HCT116 (cell line): ENCODE measurements at places on chromosomes 11 and 22.

DNA sequence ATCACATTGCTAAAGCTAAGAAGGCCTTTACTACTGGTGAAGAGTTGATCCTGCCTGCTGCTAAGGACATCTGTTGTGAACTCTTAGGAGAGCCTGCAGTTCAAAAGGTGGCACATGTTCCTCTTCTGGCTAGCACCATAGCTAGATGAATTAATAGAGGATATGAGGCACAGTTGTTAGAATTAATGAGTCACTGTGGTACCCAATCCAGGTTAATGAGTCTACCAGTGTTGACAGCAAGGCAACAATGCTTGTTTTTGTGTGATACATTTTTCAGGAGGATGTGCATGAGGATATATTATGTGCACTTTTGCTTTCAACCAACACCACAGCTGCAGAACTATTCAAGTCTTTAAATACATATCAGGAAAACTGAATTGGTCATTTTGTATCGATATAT lies 12.0 kb downstream of the C11orf58 start:
- DNase-seq: no peak

DNA sequence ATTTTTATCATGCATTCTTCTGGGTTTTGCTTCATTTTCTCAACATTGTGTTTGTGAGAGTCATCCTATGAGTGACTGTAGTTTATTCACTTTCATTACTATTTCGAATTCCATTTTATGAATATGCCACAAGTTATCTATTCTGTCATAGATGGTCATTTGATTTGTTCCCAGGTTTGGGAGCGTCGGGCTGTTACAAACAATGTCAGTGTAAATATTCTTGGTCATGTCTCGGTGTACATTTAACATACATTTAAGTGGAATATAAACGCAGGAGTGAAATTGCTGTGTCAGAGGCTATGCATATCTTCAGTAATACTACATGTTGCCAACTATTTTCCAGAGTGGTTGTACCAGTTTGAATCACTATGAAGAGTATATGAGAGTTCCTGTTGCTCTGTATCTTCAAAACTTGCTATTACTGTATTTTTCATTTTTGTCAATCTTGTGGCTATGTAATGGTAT lies 2.4 kb downstream of the TRIM44 start:
- no peak for DNase-seq

DNA sequence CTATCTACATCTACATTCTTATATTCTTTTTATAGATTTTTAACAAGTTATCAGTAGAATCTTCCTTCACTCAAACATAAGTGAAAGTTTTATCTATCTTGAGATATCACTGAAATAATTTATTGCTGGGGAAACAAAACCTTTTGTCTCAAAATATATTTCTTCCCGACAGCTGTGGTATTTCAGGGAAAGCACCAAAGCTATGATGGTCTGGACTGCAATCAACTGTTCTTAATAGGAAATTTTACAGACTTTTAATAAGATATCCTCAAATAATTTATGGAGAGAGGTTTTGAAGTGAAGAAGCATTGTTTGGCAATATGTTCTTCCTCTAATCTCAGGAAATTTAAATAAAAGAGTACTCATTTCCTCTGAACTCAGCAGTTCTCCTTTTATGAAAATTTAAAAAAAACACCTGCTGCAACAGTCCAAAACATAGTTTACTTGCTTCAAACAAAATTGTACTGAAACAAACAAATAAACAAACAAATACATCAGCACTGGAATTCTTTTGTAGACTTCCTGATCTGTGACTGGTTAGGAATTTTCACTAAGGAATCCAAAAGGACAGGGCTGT lies 33.9 kb upstream of the EIF3M start:
- no peak for DNase-seq

- DNase-seq: no peak
Observed at GRCh38 chr11:18958221-18958910, 19.2 kb upstream of the MRGPRX1 start.

- DNase-seq: no peak
Observed at GRCh38 chr22:48943567-48944432, 883.9 kb downstream of the BRD1 start.

DNA sequence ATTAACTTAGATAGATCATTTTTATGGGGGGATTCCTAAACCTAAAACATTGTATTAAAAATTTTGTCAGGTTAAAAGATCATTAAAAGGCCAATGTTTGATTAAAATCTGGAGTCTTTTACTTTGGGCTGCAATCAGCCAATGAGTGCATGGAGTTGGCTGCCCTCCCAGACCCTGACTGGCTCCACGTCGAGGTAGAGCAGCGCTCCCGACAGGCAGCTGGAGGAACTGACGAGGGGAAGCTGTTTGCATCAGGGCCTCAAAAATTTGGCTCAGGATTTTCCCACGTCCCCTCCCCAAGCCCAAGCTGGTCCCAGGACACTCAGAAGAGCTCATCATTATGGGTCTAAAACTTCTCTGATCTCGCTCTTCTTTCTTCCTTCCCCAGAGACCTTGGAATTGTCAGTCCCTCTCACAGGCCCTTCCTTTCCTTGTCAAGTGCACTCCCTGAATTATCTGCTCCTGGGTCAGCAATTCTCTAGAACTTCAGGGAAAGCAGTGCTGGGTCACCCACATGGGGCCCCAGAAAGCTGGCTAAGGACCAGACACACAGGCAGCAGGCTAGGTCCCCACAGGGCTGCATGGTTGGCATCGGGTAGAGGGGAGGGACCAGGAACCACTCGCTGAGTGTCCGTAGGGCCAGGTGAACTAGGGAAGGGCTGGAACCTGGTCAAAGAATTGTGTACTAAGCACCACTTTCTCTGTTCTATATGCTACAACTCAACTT lies 119.6 kb upstream of the IGLL5 start:
- DNase-seq: no peak

DNA sequence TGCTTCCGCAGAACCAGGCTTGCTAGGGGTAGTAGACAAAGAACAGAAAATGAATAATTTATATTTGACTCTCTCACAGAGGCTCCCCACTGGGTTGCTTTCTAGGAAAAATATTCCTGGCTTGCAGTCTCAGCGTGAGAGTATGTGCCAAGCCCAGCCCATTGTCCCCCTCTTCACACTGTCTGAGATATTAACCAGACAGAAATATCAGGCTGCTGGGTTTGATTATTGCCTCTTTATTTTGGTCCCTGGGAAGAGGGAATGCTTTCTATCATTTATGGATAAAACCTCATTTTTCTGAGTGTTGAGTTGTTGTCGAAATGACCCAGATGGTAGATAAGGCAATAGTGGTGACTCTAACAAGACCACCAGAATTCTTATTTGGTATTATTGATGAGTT lies 367.9 kb downstream of the METTL15 start:
- no peak for DNase-seq

DNA sequence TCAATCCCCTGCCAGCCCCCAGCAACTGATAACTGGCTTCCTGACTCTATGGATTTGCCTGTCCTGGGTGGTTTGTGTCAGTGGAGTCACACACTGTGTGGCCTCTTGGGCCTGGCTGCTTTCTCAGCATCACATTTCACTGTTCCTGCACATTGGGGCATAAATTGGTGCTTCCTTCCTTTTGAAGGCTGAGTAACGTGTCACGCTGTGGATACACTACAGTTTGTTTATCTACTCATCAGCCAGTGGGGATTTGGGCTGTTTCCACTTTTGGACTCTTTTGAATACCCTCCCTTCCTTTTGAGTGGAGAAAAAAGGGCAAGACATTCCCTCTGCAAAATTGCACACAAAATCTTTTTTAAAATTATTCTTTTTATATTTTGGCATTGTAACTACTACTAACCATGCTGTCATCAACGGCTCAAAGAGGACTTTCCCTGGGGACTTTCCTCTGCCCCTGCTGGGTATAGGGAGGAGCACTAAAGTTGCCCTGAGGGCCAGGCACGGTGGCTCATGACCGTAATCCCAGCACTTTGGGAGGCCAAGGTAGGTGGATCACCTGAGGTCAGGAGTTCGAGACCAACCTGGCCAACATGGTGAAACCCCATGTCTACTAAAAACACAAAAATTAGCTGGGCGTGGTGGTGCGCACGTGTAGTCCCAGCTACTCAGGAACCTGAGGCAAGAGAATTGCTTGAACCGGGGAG lies 7.8 kb upstream of the CELSR1 start:
- no peak for DNase-seq

DNA sequence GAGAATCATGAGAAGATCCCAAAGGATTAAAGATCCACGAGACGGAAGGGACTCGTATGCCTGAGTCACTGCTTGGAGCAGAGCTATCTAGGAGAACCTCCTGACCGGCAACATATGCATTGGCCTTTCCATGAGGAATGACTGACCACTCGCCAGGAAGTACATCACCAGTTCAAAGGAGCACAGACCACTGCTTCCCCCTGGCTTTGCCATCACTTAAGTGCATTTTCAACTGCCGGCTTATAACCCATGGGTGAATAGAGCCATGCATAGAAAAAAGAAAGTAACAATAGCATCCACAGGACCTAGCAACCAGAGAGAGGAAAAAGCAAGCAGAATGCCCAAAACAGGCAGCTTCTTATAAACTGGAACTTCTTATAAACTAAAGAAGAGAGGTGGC lies 98.3 kb upstream of the ZC3H12C start:
- no peak for DNase-seq

- no peak for DNase-seq
Observed at GRCh38 chr11:33801821-33802193, 27.5 kb upstream of the FBXO3 start.

GRCh38 chr11:85848006-85848405 lies 7.2 kb upstream of the CCDC83 start:
- no peak for DNase-seq

GRCh38 chr11:112778877-112779266 lies 182.3 kb upstream of the NCAM1 start:
- no peak for DNase-seq

GRCh38 chr11:95503047-95503446 lies 272.0 kb upstream of the SESN3 start:
- DNase-seq: no peak

DNA sequence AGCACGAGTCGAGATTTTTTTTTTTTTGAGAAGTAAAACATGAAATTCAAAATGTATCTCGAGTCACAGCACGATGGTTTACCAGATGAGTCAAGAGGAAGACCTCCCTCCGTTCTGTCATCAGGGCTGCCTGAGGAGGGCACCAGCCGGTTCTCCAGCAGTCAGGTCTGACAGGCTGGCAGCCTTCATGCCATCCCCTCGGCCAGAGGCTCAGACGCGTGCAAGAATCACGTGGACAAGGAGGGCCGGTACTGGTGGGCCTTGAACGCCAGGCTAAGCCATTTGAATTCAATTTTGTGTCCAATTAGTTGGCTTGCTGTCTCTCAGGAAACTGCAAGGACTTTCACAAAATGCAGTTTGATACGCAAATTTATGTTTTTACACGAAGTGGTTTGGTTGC lies 1412.2 kb downstream of the BRD1 start:
- no peak for DNase-seq

- no peak for DNase-seq
Observed at GRCh38 chr22:49406047-49406650, 421.5 kb downstream of the BRD1 start.

DNA sequence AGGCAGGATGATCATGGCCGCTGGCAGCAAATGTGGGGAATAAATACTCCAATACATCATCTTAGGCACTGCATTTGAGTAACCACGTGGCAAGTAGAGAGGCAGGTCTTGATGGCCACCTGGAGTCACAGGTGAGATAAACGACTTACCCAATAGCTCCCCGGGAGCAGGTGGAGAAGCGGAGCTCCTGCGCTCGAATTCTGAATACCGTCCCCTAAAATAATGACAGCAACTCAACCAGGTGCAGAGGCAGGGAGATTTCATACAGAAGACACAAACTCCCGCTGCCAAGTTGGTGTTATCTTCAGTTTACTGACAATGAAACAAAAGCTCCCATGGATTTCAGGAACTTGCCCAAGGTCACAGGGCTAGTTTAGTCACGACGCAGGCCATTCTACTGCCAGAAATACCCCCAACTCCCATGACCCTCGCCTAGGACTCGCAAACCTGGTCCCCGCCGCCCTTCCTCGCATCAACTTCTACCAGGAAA lies 437 bp downstream of the SLC43A3 start:
- DNase-seq: no peak

- no peak for DNase-seq
Observed at GRCh38 chr22:24002851-24003250, 2.4 kb downstream of the GSTT4 start.

GRCh38 chr11:17643506-17644405 lies 75.6 kb upstream of the MYOD1 start:
- DNase-seq: no peak

DNA sequence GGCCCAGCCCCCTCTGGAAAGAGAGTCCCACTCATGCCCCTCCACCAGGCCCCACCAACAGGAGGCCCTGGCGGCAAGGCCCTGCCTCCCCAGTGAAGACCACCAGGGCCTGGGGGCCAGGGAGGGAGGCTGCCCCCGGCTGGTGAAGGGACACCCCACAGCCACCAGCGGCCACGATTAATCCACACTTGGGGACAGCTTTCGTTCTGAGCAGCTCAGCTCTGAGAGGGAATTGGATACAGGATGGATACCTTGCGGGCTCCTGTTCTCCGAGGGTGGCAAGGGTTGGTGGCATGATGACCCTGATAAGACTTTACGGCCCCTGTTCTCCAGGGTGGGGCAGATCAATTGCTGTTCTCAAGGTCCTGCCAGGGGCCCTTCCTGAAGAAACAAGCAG lies 6.9 kb upstream of the NLRP6 start:
- no peak for DNase-seq

- DNase-seq: no peak
Observed at GRCh38 chr11:34427186-34427805, 11.4 kb upstream of the CAT start.
